Esophagus muscularis mucosa (tissue), 4 donors: ENCODE measurements at places on chromosomes 5 and 9. TPM values are rescaled to one million over a fixed set of nuclear protein-coding genes. Genes with fewer than 3 reads are reported as not detected.

Gene SHOC1
- under 0.01 TPM for total RNA-seq

Gene PCDHGB3
- 3.3 TPM for total RNA-seq

Gene IGFBPL1
- total RNA-seq, result 0.99 TPM

Gene OCLN
- 1.8 TPM for total RNA-seq

Gene ADGRD2
- not detected for total RNA-seq

Gene CTXN3
- not detected for total RNA-seq

Gene PCDHGB2
- total RNA-seq, result 3.3 TPM

Gene PCDHA5
- 0.69 TPM for total RNA-seq

Gene GOLM1
- total RNA-seq, result 7.6 TPM

Gene SLCO4C1
- total RNA-seq, result not detected

Gene PCDHB16
- 5.6 TPM for total RNA-seq

GRCh38 chr9:114207034-114207810 is 51.9 kb downstream of the COL27A1 start:
- DNase-seq, result no peak

DNA sequence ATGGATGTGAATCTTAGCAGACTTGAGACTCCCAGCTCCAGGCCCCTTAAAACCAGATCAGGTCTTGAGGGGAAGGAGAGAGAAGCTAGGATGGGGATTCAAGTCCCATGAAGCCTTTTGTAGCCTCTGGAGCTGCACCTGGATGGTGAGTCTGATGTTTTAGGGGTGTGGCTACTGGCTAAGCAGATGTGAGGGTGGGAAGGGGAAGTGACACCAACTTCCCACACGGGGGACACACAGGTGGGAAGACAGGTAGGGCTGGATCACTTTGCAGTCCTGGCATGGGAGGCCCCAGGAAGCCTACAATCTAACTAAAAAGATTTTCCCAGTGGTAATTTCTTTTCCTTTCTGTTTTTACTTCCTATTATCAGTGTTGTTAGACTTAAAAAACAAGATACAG is 38.7 kb upstream of the UBAP2 start:
- DNase-seq, result no peak

- DNase-seq, result no peak
Measured at GRCh38 chr5:77210091-77210963, at the start of gene PDE8B. Gene PDE8B (plus strand): TSS chr5:77210680. CDS start chr5:77210926, 246 bp downstream.

DNA sequence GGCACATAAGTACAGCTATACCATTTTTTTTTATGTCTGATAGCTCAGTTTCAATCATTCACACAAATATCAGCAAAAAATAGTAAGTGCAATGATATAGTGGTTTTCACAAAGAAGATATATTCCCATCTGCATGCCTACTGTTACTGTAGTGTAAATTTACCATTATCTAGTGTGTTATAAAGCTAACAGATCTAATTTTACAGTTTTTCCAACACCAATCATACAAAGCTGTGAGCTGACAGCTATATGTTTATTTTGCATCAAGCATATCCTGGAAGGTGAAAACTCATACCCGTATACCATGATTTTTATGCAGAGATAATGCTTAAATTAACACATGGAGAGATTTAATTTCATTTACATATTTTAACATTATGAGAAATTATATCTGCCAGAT is 89.9 kb upstream of the HAPLN1 start:
- DNase-seq, result no peak

DNA sequence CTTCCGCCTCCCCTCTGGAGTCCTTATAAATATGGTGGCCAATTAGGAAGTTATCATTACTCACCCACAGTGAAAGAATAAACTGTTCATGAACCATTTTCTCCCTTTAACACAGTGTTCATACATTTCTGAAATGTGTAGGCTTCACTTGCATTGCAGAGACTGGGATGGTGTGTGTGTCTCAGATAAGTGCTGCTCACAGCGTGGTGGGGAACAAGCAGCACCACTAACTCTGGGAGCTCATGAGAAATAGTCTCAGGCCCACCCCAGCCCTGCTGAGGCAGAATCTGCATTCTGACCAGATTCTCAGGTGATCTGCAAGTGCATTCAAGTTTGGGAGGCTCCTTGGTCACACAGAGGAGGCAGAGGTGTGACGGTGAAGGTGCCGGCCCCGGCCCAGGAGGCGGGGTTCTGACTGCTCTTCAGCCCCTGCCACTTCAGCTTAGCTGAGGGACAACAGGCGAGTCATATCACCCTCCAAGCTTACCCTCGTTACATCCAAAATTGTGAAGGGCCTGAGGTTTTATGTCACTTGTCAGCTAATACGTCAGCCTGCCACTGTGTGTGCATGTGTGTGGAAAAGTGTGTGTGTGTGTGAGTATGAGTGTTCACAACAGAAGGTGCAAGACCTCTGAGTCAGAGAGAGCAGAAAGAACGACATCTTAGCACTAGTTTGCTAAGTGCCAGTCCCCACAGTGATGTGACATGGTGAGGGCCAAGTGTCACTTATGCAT is 34.7 kb downstream of the DAP start:
- DNase-seq, result no peak

DNA sequence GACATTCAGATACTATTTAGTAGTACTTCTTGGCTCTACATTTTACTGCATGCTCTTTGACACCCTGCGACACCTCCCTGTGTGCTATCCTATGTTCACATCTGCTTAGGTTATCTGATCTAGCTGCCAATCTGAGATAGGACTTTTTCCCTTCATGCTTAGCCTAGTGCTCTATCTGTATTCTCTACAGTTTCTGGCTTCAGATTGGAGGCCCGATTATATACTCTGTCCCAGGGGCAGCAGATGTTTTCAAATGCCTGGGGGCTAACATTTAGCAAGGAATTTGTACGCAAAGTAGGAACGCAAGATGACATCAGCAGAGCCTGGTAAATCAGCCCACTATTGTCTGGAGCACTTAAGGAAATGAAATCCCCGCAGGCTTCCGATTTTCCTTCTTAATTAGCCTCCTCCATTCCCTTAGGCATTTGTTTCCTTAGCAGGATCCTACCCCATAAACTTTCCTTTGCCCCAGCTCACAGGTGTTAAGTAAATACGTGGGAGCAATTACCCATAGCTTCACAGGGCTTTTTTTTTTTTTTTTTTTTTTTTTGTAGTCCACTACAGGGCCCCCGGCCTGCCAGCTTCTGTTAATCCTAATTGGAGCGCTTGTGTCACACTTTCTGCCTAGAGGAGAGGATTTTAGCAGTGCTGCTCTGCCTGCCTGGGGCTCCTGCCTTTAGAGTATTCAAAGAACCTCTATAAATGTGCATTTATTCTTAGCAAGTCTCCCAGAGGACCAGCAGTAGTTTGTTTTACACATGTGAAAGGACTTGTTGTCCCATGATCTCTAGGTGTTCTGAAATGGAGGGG is 61.1 kb upstream of the LPAR1 start:
- DNase-seq, result peak; percentile 85

- DNase-seq, result no peak
Measured at GRCh38 chr5:112885001-112885400, 23.9 kb downstream of the SRP19 start.

GRCh38 chr5:33422191-33422590 is 18.6 kb upstream of the TARS1 start:
- no peak for DNase-seq

GRCh38 chr9:93902051-93902779 is 52.9 kb downstream of the BARX1 start:
- no peak for DNase-seq

DNA sequence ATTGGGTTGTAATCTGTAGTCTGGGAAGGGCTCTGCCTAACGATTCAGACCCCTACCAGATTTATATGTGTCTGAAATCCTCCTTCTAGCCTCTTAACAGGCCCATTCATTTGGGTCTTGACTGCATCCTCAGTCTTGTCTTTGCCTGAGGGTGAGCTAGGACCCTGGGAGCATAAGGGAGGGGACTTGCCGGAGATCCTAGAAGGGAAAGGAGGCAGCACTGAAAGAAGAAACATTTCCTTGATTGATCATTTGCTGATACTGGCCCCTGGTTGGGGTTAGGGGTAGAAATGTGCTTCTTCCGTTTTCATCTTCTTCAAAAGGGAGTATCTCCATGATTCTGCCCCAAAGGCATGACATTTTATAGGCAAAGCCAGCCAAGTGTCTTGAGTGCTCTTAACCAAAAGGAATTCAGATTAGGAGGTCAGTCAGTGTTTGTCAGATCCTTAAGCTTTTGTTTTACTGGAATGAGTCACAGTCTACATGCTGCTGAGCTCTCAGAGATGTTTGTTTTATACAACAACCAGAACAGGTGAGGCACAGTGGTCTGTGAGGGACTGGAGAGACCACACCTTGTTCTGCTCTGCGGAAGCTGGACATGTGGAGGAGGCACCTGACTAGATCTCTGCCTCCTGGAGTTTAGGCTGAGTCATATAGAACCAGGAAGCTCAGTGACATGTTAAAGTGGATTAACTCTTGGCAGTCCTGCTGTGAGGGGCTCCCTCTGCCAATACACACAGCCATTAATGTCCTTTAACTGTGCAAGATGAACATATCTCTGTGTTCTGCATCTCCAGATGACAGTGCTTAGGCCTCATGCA is 37.7 kb downstream of the PCDHAC2 start:
- DNase-seq, result no peak

DNA sequence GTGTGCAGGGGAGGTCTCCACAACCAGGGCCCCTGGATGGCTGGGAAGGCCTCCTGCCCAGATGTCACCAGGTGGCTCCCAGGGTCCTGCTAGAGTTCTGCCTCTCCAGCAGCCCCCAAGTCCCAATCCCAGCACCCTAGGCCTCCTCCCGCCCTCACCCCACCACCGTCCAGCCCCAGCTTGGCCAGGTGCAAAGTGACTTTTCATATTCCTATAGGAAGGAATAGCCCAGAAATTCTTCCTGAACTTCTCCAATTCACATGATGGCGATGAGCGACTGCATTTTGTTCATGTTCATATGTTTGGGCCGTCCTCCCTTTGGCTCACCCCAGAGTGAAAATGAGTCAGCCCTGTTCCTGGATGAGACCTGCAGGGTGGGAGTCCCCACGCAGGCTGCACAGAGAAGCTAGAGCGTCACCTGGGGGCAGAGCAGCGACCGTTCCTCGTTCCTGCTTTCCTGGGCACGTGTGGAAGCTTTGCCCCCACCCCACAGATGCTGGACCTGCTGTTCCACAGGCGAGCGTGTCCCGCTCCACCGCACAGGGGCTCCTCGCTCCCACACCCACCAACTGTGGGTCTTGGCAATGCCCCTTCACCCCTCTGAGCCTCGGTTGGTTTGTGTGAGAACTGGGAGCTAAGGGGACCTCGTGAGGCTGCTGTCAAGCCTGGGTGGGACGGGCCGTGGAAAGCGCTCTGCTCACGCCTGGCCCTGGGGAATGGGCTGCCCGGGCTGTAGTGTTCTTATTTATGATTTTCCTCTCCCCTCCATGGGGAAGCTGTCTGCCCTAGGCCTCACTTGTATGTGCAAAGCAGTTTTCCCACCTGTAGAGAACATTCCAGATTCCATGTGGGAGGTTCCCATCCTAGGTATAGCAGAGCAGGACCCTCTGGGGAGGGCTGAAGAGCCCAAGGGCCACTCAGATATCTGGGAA is 6.9 kb downstream of the MRPS2 start:
- DNase-seq, result no peak

DNA sequence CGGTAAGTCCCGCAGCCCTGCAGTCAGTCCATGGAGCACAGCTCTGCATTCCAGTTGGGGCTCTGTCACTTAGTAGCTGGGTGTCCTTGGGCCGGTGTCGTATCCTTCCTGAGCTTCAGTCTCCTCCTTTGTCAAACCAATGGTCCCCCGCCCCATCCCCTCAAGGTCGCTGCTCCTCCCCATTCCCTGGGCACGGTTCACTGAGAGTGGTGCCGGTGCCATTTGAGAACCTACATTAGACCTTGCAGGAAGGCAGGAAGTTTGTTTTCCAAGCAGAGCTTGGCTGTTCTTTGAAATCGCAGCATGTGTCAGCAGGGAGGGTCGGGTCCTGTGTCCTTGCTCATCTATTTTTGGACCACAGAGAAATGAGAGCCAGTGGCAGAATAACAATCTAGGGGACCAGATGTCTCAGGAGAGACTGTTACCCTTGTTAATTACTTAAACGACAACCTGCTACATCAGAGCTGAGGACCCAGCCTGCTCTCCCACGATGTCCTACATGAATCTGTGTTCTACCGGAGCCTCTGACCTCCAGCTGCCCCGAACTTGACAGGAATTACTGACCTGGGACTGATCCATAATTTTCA is 21.7 kb upstream of the BARHL1 start:
- DNase-seq, result no peak

DNA sequence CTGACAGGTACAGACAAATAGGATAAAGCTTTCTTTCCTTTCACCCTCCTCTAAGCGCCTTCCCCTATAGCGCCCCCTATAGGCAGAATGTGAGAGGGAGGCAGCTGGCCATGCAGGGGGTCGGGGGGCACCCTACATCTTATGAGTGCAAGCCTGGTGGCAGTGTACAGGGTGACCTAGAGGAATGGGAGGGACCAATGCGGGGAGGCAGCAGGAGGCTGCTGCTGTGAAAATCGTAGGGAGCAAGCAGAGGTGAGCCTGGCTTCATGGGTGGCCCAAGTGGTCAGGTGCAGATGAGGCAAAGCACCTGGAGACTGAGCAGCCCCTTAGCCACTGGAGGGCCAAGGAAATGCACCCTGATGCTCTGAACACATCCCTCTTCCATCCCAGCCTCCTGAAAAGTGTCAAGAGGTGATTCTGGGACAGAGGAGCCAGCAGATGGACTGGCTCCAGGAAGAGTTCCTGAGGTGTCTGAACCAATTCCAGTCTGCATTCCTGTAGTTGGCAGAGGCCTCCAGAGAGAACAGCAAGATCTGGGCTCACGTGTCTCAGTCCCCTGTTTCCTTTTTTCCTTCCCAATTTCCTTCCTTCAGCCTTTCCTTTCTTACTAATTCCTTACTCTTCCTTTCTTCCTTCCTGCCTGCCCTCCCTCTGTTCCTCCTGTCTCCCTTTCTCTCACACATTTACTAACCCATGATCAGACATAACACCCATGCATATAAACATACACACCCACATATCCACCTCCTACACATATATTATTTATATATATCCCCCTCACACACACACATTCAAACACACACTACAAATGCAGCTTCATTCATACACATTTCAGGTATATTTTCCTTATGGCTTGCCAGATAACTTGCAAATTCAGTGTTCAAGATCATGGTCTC is 32.8 kb upstream of the GALNT10 start:
- no peak for DNase-seq

GRCh38 chr5:142186857-142187594 is 78.4 kb downstream of the NDFIP1 start:
- no peak for DNase-seq

- DNase-seq, result no peak
Measured at GRCh38 chr5:132098151-132098594, 24.6 kb downstream of the CSF2 start.

DNA sequence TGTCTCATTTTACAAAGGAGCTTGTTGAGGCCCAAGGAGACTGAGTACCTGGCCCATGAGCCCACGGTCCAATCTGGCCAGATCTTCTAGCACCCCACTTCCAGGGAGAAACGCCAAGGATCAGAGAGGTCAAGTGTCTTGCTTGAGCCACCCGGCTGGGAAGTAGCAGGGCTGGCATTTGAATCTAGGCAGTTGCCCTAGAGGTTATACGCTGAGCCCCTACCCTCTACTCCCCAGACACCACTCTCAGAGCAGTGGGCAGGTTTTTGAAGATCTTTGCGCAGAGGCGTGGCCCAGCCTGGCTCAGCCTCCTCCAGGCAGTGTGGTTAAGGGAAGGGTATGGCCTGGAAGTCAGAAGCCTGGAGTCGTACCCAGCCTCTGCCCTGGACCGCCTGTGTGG is 5.8 kb upstream of the NUP214 start:
- DNase-seq, result no peak
